ENCODE measurements at places on chromosomes 2 and 18.

DNA sequence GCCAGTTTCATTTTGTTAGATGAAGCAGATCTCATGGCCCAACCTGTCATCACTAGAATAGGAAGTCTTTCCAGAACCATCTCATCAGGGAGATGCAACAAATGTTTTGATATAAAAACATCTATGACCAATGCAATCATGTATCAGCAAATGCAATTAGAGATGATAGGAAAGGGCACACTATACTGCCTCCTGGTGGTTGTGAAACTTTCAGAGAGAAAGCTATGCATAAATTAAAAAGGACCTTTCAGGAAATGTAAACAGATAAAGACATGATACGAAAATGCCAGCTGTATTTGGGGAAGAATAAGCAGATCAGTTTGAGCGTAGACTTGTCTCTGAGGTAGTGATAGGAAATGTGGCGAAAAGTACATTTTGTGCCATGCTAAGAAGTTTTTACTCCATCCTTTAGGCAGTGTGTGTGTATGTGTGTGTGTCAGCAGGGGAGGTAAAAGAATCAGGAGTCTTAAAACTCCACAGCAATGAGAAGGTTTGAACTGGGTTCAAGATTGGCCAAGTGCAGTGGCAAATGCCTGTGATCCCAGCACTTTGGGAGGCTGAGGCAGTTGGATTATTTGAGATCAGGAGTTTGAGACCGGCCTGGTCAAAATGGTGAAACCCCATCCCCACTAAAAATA is 479.3 kb downstream of the CPS1 start:
- no peak for DNase-seq

GRCh38 chr2:173354582-173355131 is at the start of gene CDCA7:
Gene CDCA7 (plus strand): TSS chr2:173354872. CDS start chr2:173354964, 92 bp downstream.
- no peak for DNase-seq

DNA sequence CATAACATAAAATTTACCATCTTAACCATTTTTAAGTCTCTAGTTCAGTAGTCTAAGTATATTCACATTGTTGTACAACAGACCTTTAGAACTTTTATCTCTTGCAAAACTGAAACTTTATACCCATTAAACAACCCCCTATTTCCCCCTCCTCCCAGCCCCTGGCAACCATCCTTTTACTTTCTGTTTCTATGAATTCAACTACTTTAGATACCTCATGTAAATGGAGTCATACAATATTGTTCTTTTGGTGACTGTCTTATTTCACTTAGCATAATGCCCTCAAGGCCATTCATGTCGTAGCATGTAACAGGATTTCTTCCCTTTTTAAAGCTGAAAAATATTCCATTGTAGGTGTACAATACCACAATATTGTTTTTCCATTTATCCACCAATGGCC is 129.8 kb downstream of the PDE11A start:
- no peak for DNase-seq

DNA sequence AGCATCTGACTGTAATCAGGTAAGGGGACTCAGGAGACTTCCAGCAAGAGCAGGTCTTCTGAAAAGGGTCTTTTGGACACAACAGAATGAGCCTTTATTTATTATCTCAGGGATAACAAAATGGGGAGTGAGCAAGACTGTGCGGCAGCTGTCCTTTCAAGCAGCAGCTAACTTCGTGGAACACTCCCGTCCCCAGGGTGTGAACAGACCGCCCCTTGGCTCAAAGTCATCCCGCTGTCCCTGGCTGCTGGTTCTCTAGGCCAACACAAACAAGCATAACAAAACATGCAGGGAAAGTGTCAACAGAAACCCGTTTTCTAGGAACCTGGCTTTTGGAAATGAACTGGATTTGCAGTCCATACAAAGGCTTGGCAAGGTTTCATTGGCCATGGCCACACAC is 787.9 kb upstream of the FANCL start:
- no peak for DNase-seq

- no peak for DNase-seq
Observed at GRCh38 chr2:47617523-47618271, 165.2 kb upstream of the MSH6 start.

GRCh38 chr2:217367464-217367863 is 507.6 kb upstream of the TNP1 start:
- DNase-seq: no peak

- no peak for DNase-seq
Observed at GRCh38 chr18:27372386-27372785, 187.3 kb upstream of the CHST9 start.

DNA sequence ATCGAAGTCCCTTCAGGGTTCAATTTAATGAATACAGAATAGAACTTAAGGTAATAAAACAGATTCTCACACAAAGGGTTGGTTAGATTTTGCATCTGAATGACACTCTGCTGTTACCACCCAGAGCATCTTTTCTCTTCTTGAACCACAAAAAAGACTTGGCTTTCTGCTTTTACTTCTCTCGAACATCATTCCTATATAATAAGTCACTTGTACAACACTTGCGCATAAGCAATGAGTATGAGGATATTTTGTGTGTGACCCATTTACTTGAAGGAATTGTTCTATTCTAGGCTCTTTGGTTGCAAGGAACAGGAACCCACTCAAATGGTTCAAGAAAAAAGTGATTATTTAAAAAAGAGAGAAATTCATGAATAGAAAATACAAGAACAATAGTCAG is 126.2 kb downstream of the NUP35 start:
- DNase-seq: no peak

- DNase-seq: no peak
Observed at GRCh38 chr2:18762667-18763066, 173.3 kb upstream of the NT5C1B start.

- DNase-seq: no peak
Observed at GRCh38 chr2:64955467-64955866, 33.7 kb upstream of the SLC1A4 start.

- DNase-seq: no peak
Observed at GRCh38 chr2:4381049-4381448, 677.7 kb downstream of the DCDC2C start.

- no peak for DNase-seq
Observed at GRCh38 chr2:145800151-145801091, 1280.5 kb upstream of the ZEB2 start.

DNA sequence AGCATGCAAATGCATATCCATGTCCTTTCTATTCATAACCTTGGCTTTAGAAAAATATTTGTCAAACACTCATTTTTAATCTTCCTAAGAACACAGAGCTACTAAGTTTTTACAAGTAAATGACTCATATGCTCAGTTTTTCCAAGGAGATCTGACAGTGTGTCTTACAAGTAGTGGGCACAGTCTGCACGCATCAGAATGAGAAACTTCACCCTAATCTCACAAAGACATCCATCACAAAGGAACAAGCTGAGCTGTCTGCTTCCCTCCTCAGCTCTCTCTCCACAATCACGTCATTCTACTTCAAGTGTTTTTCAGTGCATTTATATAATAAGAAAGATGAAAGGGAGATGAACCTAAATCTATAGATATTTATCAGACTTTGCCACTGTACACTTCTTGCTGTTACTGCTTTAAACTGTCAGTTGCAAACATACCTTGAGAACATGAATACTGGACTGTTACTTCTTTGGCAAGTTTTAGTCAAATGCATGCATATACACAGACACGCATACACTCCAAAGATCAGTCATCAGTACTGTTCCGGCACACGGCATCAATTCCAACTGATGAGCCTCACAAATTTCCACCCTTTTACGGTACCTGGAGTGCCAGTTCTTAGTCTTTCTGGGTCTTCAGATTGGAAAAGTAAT is 75.7 kb downstream of the RBMS1 start:
- DNase-seq: no peak

- no peak for DNase-seq
Observed at GRCh38 chr2:15971831-15972522, 31.6 kb downstream of the MYCN start.

- no peak for DNase-seq
Observed at GRCh38 chr2:48845684-48846083, 90.2 kb upstream of the LHCGR start.

- no peak for DNase-seq
Observed at GRCh38 chr2:234422273-234422732, 74.6 kb downstream of the ARL4C start.

DNA sequence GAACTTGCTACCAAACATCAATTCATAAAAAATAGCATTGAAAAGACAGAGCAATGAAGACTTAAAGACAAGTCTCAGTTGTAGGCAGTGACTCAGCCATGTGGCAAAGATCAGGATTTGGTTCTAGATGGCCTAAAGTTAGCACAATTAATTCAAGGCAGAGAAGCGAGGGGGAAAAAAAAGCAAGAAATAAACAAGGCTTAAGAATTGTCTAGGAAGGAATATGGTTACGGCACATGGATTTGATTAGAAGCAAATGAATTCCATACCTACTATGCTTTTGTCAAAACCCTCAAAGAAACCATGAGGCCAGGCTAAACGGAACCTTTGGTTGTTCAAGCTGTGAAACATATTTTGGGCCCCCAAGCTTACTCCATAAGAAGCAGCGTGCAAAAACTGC is 362.2 kb upstream of the KCNH7 start:
- DNase-seq: no peak

DNA sequence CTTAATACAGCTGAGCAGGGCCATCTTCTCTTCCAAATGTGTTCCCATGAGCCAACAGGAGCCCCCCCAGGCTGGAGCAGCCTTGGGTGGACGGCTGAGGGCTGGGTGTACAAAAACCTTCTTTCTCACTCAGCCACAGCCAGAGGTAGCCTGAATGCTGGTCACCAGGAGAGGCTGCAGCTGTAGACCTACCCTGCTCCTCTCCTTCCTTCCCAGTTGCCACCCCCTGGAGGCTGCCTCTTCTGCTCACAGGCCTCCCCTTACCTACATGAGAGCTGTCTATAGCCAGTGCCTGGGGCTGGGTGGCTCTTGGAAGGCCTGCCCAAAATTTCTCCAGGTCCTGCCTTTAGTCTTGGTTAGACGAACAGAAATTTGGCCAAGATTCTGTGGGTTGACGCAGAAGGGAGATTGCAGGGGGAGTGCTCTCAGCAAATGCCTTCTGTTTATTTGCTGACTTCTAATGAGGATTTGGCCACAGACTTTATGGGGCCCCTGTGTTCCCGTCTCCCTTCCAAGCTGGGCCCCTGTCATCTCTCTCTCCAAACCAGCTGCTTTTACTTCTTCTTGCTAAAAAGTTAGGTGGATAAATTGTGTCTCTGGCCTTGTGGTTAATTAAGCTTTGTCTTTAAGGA is 18.3 kb downstream of the CELF4 start:
- DNase-seq: no peak

DNA sequence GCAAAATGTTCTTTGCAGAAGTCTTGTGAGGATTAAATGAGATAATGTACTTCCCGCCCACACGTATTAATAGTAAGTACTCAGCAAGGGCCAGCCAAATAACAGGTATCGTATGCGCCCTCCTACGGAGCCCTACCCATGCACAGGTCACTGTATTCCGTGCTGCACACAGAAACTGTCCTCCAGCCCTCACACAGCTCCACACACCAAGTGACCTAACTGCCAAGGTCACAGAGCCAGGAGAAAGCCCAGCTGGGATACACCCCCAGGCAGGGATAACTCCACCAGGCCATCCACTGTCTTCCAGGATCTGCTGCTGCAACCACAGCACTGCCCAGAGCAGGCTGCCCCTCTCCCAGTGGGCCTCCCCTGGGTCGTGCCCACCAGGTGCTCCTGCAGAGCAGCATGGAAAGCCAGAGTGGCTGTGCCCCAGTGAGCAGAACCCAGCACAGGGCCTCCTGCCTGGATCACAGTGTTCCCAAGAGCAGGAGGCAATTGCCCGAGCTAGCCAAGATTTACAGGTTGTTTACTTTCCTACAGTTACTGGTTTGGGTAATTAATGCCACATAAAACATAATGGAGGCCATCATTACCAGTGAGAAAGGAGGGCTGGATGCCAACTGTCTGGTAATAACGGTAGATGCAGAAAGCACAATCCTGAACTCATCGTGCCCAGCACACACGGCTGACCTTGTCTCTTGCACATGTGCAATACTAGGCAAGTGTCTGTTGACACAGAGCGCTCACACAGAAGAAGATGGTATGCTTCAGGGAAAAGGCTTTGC is 24.4 kb downstream of the TFCP2L1 start:
- no peak for DNase-seq

All from cortex of kidney (tissue), 1 donor.